GM23338 (cell line): ENCODE measurements at places on chromosomes 3 and 15.

DNA sequence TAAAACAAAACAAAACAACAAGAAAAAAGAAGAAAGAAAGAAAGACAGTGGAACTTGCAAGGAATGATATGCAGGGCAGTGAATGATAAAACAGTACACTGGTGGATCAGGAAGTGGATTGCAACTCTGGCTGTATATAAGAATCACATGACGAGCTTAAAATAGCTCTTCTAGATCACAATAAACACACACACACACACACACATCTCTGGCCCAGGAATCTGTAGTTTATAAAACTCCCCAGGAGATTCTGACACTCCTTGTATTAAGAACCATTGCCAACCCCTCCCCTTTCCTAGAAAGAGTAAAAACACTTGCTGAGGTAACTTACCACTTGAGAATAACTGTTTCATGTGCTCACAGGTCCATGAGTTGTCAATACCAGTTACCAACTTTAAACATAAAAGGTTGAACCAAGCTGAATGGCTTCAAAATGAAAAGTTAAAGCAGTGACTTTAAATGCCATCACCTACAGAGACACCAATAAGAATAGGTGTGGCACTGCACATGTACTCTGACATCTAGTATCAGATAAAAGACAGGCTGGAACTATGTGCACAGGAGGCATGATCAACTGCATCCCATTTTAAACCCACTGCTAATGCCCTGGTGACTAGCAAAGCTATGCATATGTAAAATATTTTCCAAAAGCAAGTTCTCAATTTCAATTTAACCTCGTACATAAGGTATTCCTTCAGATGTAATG lies 3.9 kb downstream of the CPOX start:
- peaks cover 7% of the 10 kb centered on the region for H3K4me1 ChIP-seq
- DNase-seq = no peak
- H3K27me3 ChIP-seq = no peaks in the 10 kb centered on the region
- no peak overlapping the region for H3K4me3 ChIP-seq
- peaks cover 32% of the 10 kb centered on the region for H3K36me3 ChIP-seq

- DNase-seq = no peak
- no peaks in the 10 kb centered on the region for H3K36me3 ChIP-seq
- no peaks in the 10 kb centered on the region for H3K27me3 ChIP-seq
- no peaks in the 10 kb centered on the region for H3K4me1 ChIP-seq
- no peak overlapping the region for H3K4me3 ChIP-seq
Measured at GRCh38 chr3:135944831-135945230, 20.7 kb upstream of the PPP2R3A start.

- DNase-seq = no peak
- no peaks in the 10 kb centered on the region for H3K27me3 ChIP-seq
- no peak overlapping the region for H3K27ac ChIP-seq
- peaks cover 41% of the 10 kb centered on the region for H3K4me1 ChIP-seq
- no peaks in the 10 kb centered on the region for H3K36me3 ChIP-seq
Measured at GRCh38 chr15:60072826-60073465, 68.8 kb downstream of the FOXB1 start.

GRCh38 chr3:102141096-102141927 lies 292.0 kb downstream of the NFKBIZ start:
- no peak for DNase-seq
- H3K27ac ChIP-seq = no peak overlapping the region
- H3K27me3 ChIP-seq = no peaks in the 10 kb centered on the region
- no peaks in the 10 kb centered on the region for H3K4me1 ChIP-seq

DNA sequence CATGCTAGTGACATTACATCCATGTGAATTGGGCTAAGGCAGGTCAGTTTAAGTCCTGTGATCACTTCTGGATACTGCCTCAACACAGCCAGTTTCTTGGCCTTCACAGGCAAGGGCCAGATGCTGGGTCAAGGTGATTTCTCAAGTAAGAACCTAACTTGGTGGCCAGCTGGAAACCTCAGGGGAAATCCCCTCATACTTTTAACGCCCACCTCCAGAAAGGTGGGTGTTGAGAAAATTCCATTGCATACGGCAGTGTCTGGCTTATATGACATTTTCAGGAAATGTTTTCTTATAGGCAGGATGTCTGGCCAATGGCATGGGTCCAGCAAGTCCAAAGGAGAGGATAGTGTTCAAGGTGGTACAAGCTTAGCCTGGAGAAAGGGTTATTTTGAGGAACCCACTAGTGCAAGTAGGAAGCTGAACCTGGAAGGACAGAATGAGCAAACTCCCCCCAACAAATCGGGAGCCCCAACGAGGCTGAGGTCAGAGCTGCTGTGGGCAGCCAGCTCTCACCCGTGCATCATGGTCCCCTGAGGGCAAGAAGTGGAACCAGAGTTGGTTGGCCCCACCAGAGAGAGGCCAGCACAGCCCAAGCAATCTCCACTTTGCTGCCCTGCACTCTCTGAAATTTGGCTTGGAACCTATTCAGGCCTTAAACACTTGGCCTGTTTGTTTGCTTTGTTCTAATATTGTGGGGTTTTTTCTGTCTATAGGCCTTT lies 135.4 kb downstream of the PDE8A start:
- H3K4me3 ChIP-seq = no peak overlapping the region
- H3K27ac ChIP-seq = no peak overlapping the region
- no peak for DNase-seq
- H3K36me3 ChIP-seq = no peaks in the 10 kb centered on the region

GRCh38 chr15:39511916-39512260 lies 69.0 kb upstream of the THBS1 start:
- no peaks in the 10 kb centered on the region for H3K27me3 ChIP-seq
- H3K4me1 ChIP-seq = no peaks in the 10 kb centered on the region
- no peaks in the 10 kb centered on the region for H3K36me3 ChIP-seq
- DNase-seq = no peak
- H3K4me3 ChIP-seq = no peak overlapping the region

GRCh38 chr3:73459711-73460110 lies 165.0 kb downstream of the PDZRN3 start:
- H3K27ac ChIP-seq = no peak overlapping the region
- no peak for DNase-seq
- no peak overlapping the region for H3K4me3 ChIP-seq
- no peaks in the 10 kb centered on the region for H3K27me3 ChIP-seq
- H3K4me1 ChIP-seq = peaks cover 6% of the 10 kb centered on the region; the same call in 1 of the 2 replicates
- H3K36me3 ChIP-seq = no peaks in the 10 kb centered on the region

DNA sequence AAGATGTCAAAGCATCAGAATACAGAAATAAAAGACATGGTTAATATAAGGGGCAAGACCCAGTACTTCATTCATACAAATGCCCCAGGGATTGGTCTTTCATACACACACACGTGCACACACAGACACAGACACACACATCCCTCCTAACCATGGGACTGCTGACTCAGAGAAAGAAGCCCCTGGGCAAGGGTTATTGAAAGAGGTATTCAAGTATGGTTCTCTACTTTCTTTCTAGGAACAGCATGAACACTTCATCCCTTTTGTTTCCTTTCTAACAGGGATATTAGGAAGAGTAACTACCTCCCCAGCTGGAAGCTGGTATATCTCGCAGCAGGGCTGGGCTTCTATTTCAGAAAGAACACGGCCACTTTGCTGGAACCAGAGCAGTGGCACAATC lies 33.2 kb upstream of the ZFAND6 start:
- H3K27ac ChIP-seq = no peak overlapping the region
- H3K36me3 ChIP-seq = no peaks in the 10 kb centered on the region
- no peak for DNase-seq
- no peak overlapping the region for H3K4me3 ChIP-seq
- H3K4me1 ChIP-seq = peaks cover 7% of the 10 kb centered on the region

GRCh38 chr3:69328103-69328962 lies 57.6 kb downstream of the FRMD4B start:
- no peaks in the 10 kb centered on the region for H3K27me3 ChIP-seq
- no peak for DNase-seq
- no peaks in the 10 kb centered on the region for H3K36me3 ChIP-seq
- H3K4me1 ChIP-seq = no peaks in the 10 kb centered on the region

DNA sequence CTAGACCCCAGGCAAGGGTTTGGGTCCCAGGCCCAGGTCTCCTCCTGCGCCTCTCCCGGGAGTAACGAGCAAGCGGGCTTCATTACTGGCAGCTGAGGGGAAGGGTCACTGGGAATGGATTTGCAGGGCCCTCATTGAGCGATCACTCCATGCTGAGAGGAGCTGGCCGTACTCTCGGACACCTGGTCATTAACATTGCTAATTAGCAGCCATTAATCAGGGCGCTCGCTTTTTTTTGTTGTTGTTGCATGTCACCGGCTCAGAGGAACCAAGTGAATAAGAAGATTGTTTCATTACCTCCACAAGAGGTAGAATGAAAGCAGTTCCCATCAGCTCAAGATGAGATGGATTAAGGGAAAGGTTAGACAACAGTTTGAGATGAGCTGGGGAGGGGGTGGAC lies 293.0 kb upstream of the ATP11B start:
- DNase-seq = peak; percentile 90
- H3K27me3 ChIP-seq = no peaks in the 10 kb centered on the region
- H3K27ac ChIP-seq = peak overlapping the region; percentile 80
- no peaks in the 10 kb centered on the region for H3K36me3 ChIP-seq
- H3K4me3 ChIP-seq = peak overlapping the region; percentile 14; the same call in 1 of the 2 replicates
- peaks cover 36% of the 10 kb centered on the region for H3K4me1 ChIP-seq

DNA sequence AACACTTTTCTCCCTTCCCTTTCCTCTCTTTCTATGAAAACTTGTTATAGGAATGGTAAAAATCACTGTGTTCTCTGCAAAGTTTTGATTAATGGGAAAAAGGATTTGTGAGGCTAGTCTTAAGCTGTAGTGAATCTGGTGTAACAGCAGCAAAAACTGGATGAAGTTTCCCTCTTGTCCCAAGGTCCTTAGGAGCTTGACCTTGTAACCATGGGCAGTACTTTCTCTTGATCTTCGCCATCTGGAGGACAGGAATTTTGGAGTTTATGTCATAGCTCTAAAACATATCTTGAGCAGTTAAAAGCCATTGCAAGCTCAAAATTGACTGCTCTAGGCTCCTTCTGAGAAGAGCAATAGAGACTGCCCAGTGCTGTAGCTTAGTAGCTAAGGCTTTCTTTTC lies 56.5 kb upstream of the GPD1L start:
- no peak overlapping the region for H3K27ac ChIP-seq
- peaks cover 10% of the 10 kb centered on the region; the same call in 1 of the 2 replicates for H3K4me1 ChIP-seq
- no peaks in the 10 kb centered on the region for H3K36me3 ChIP-seq
- H3K27me3 ChIP-seq = no peaks in the 10 kb centered on the region

GRCh38 chr3:144129536-144130214 lies 158.1 kb downstream of the DIPK2A start:
- no peaks in the 10 kb centered on the region for H3K4me1 ChIP-seq
- no peaks in the 10 kb centered on the region for H3K36me3 ChIP-seq
- H3K27ac ChIP-seq = no peak overlapping the region
- no peak for DNase-seq

DNA sequence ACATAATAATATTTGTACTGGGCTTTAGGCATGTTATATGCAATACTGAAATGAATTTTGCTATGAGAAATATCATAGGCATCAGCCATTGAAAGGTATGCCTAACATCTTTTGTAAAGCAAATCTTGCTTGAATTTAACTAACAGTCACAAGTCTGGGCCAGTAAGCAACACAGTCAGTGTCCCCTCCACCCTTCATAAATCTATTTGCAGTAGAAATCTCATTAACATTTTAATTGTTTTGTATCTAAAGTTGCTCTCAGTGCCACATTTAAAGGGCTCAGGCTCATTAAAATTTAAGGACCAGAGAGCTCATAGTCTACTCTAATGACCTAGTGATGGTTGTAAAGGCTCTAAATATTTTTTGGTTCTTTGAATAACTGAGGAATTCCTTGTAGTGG lies 167.2 kb upstream of the GOLIM4 start:
- no peaks in the 10 kb centered on the region for H3K36me3 ChIP-seq
- H3K27ac ChIP-seq = no peak overlapping the region
- peaks cover 12% of the 10 kb centered on the region; the same call in 1 of the 2 replicates for H3K4me1 ChIP-seq
- no peak for DNase-seq
- H3K4me3 ChIP-seq = no peak overlapping the region
- H3K27me3 ChIP-seq = no peaks in the 10 kb centered on the region

DNA sequence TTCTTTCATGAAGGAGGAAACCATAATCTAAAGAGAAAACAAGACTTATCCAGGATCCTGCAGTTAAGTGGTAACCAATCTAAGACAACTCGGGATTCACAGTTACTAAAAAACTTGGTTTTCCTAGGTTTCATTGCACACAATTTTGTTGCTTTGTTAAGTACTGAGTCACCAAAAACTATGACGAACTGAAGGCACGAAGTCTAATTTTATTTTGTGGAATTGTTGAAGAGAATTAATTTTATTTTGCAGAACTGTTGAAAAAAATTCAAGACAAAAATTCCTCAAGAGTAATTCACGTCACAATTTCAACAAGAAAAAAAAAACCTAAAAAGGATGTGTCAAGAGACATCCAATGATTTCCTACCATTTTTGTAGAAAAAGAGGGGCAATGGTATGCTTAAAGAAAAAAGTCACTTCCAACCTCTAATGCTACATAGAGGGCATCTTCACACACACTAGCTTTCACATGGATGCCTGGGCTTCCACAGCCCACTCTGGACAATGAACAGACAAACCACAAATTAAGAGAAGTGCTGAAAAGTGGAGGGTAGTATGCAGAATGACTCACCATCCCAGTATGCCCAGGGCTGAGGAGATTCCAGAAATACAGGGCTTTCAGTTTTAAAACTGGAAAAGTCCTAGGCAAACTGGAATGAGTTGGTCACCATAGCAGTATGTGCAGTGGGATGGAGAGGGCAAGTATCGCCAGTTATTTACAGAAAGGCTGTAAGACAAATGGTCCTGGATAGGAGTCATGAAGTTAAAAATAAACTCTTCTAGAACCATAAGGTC lies 29.2 kb downstream of the PLOD2 start:
- H3K4me1 ChIP-seq = peaks cover 22% of the 10 kb centered on the region
- no peaks in the 10 kb centered on the region for H3K27me3 ChIP-seq
- H3K4me3 ChIP-seq = no peak overlapping the region
- no peak overlapping the region for H3K27ac ChIP-seq
- H3K36me3 ChIP-seq = no peaks in the 10 kb centered on the region

- no peak overlapping the region for H3K4me3 ChIP-seq
- H3K36me3 ChIP-seq = no peaks in the 10 kb centered on the region
- no peaks in the 10 kb centered on the region for H3K27me3 ChIP-seq
- DNase-seq = no peak
Measured at GRCh38 chr3:61181874-61182273, 69.4 kb downstream of the FHIT start.

DNA sequence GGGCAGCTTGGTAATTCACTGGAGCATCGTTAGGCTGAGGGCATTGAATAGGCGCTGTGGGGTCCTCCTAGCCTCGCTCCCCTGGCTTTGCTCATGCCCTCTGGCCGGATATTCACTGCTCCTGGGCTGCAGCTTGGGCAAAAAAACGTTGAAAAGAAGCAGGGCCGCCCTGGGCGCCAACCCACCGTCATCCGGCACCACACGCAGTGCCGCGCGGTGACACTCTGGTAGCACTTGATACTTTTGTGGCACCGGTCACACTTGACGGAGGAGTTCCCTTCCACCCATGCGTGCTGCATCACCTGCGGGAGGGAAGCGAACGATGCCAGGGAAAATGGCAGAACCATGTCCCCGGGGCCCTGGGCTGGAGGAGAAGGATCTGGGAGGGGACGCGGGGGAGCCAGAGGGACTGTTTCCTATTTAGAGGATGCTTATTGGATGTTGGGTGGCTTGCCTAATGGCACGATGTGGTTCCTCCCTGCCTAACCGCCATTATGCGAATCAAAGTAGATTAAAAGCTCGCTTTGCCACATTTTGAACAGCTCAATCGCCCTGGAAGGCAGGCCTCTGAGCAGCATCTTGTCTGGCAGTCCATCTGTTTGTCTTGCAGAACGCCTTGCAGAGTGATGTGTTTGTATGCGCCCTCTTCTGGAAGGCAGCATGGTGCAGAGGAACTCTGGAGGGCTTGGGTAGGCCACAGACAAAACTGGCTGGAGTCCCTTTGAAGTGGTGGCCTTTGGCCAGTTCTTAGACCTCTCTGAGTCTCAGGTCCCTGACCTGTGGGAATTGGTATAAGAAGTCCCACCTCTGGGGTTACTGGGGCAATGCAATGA lies 93.2 kb downstream of the DGKG start:
- DNase-seq = peak; percentile 51
- H3K36me3 ChIP-seq = no peaks in the 10 kb centered on the region
- H3K27ac ChIP-seq = no peak overlapping the region
- H3K27me3 ChIP-seq = no peaks in the 10 kb centered on the region
- H3K4me1 ChIP-seq = no peaks in the 10 kb centered on the region
- no peak overlapping the region for H3K4me3 ChIP-seq
